Stimulated activated CD4-positive, alpha-beta T cell treated with anti-CD3 and anti-CD28 coated beads, Interleukin-1b, Interleukin-23, amount 100 ng/mL, for 1 hour (primary cell): ENCODE measurements at places on chromosomes 3 and 15.

DNA sequence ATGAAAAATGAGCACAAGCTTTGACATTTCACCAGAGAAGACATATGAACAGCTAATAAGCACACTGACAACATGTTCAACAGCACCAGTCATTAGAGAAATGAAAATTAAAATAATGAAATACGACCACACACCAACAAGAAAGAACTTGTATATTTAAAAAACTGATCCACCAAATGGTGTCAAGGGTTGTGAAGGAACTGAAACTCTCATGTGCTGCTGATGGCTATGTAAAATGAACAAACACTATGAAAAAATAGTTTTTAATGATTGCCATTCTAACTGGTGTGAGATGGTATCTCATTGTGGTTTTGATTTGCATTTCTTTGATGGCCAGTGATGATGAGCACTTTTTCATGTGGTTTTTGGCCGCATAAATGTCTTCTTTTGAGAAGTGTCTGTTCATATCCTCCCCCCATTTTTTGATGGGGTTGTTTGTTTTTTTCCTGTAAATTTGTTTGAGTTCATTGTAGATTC is 193.8 kb downstream of the SCAPER start:
- DNase-seq = no peak

GRCh38 chr3:172223870-172224269 is 184.5 kb downstream of the FNDC3B start:
- DNase-seq = no peak

GRCh38 chr3:132417695-132418411 is 551 bp downstream of the DNAJC13 start:
- no peak for DNase-seq

- no peak for DNase-seq
These were observed 215.8 kb downstream of the KCNH8 start for GRCh38 chr3:19364148-19364547.

DNA sequence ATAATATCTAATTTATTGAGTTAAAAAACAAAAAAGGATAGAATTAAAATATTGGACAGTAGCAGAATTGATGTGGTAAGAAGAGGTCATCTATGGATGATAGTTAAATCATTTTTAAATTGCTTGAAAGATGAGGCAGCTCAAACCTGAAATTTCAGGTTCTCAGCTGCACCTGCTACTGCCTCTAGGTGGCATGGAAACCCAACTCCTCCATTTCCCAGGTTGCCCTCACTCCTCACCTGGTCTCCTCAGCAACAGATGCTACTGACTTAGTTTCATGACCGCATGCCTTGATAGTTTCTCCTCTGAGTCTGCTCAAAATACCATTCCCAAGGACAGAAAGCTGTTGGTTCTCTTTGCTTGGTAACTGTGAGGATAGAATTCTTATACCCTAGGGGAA is 148.1 kb downstream of the ABHD5 start:
- no peak for DNase-seq

DNA sequence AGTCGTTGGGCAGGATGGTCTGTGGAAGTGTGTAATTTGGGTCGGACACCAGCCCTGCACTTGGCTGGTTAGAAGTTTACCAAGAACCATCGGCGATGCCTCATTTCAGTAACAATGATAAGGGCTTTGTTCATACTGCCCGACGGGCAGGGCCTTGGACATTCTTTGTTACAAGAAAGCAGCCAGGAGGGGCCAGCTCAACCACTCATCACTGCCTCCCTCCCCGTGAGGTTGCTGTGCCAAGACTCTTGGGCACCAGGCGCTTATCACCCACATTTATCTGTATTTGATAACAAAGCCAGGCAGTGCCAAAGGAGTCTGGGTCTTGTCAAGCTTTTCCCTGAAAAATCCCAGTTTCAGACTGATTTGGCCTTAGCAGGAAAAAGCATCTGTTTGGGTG is 235.0 kb downstream of the ADAMTS17 start:
- DNase-seq = no peak

GRCh38 chr3:79843180-79843579 is 75.4 kb upstream of the ROBO1 start:
- no peak for DNase-seq

DNA sequence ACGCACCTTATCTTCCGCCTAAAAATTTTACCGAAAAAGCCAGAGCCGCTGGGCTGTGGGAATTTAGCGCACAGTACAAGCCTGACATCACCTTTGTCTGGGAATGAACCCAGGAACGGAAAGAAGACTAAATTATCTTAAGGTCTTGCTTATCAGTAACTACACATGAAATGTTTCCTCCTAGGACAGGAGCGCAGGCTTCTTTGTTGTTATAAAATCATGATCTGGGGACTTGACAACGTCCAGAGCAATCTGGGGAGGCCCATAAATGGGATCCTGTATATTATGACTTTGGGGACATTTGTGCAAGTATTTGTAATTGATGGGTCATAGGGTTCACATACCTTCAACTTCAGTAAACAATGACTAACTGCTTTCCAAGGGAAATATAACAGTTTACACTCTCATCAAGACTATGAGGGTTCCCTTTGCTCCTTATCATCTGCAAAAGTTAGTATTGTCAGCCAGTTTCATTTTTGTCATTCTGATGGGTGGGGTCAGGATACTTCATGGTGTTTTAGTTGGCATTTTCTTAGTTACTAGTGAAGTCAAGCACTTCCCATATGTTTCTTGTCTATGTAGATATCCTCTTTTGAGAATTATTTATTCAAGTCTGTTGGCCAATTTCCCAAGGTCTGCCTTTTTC is 213.9 kb upstream of the PFN2 start:
- DNase-seq = no peak

GRCh38 chr3:145145461-145145860 is 1015.5 kb downstream of the PLOD2 start:
- no peak for DNase-seq

DNA sequence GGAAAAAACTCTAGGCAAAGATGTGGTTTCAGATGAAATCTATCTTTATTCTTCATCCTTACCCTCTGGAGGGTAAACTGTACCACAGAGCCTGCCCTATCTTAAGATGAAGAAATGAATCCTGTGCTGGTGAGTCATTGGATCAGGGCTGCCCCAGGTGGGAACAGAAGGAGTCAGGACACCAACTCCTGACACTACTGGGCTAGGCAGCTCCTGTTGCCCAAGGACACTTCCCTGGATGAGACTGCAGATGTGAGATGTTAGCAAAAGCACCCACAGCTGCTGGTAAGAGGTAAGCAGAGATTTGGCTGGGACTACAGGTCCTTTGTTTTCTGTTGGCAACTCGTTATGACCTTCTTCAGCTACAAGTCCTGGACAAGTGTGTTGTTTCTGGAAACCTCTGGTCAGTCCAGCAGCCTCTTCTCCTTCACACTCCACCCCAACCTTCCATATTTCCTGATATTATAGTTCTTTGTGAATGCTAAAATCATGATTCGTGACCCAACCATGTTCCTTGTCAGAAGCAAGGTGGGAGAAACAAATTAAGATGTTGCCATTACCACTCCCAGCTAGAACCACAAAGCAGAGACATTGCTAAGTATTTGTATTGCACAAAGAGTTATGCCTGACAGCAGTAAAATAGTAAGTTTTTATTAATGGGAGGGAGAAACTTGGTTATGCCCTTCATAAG is 104.2 kb upstream of the TGFBR2 start:
- DNase-seq = no peak

DNA sequence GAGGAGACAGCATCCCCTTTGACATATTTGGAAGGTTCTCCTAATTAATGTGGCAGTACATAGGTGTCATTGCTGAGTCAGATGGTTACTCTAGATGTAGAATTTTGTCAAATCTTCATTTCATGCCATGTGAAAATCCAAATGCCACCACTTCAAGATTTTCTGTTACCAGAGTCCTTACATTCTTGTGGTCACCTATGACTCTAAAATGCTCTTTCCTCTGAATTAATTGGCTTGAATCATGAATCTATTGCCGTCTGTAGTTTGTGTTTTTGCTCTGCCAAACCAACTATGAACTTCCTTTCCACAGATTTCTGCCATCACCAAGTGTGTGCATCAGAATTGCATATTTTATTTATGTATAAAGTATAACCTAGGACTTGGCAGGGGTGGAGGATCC is 269.4 kb upstream of the ZPLD1 start:
- DNase-seq = no peak

DNA sequence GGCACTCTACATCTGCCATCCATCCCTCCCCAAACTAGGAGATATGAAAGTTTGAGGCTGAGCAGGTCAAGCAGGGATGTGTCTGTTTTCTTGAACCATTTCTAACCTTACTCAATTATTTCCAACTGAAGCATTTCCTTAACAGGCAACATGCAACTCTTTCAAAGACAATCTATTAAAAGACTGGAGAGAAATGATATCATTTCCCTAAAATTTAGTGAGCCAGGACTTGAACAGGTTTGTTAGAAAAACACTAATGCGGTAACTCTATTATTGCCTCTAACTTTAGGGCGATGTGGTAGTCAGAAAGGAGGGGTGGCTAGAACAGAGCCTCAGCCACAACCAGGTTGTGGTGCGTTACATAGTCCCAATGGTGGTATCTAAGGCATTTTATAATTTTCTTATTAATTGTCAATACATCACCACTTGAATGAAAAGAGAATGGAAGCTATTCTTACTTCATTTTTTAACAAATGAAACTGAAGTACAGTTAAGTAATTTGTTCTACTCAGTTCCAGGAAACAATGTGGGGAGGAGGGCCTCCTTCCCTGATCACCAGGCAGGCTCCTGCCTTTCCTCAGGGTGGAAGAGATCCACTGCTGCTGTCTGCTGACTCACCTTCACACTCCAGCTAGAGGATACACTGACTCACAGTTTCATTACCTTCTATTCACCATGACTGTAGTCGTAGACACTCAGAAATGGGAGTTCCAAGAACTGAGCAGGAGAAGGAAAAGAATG is 22.8 kb downstream of the MYO1E start:
- no peak for DNase-seq

DNA sequence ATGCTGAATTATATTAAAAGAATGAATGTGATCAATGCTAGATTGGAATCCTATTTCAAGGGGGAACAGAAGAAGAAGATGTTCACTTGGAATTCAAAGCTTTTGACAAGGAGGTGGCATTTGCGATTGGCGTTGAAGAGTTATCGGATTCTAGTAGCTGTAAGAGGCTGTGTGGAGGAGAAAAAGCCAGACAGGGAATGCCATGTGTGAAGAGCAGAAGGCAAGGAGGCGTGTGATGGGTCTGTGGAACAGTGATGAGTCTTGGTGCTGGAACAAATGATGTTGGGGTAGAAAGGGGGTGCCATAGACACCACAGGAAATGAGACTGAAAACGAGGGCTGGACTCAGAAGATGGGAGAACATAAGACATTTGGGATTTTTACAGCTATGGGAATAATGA is 30.5 kb upstream of the ATP10A start:
- DNase-seq = no peak
